ENCODE measurements at places on chromosomes 2 and 18. TPM values are rescaled to one million over a fixed set of nuclear protein-coding genes. Genes with fewer than 3 reads are reported as not detected.

Gene GREB1L
- total RNA-seq = 5.7 TPM

Gene HOXD13
- total RNA-seq = 20.7 TPM

Gene AQP12A
- total RNA-seq = not detected

Gene DYSF
- total RNA-seq = 5.9 TPM

Gene ZNF24
- total RNA-seq = 27.0 TPM

Gene UBXN4
- total RNA-seq = 45.2 TPM

Gene IL1R1
- 1.1 TPM for total RNA-seq

Gene MC2R
- total RNA-seq = not detected

Gene CDKL4
- 0.63 TPM for total RNA-seq

Gene HAAO
- total RNA-seq = not detected

Gene BMP10
- total RNA-seq = not detected

Gene KLHL29
- total RNA-seq = 4.6 TPM

Gene NOSTRIN
- not detected for total RNA-seq

Gene SLC19A3
- total RNA-seq = 1.2 TPM

Gene ECEL1
- not detected for total RNA-seq

Gene VWA3B
- 0.77 TPM for total RNA-seq

Gene CROCC2
- not detected for total RNA-seq

Gene SPAG16
- 16.6 TPM for total RNA-seq

Gene PAX8
- 0.57 TPM for total RNA-seq

Gene ALPG
- not detected for total RNA-seq

Gene ATP8B1
- total RNA-seq = 5.2 TPM

Gene PID1
- 6.1 TPM for total RNA-seq

Gene CNDP1
- not detected for total RNA-seq

Gene LOXHD1
- total RNA-seq = not detected

Gene CDH2
- total RNA-seq = 90.6 TPM

Gene TBC1D8
- total RNA-seq = 5.1 TPM

Gene ELOA2
- not detected for total RNA-seq

Gene FSIP2
- not detected for total RNA-seq

Gene DAW1
- 5.2 TPM for total RNA-seq

Gene SKOR2
- total RNA-seq = not detected

Gene UBE2F
- 87.1 TPM for total RNA-seq

Gene ZEB2
- total RNA-seq = 15.1 TPM

Gene CREG2
- total RNA-seq = 0.74 TPM

Gene LRRC30
- total RNA-seq = not detected

Gene UGT1A6
- total RNA-seq = 1.1 TPM

Gene MTERF4
- 28.1 TPM for total RNA-seq

Gene REEP1
- 4.1 TPM for total RNA-seq

Gene CELF4
- total RNA-seq = not detected

Gene WDPCP
- 6.6 TPM for total RNA-seq

Gene GPATCH11
- 25.2 TPM for total RNA-seq

Gene HOXD1
- 3.0 TPM for total RNA-seq

Gene RAB6C
- total RNA-seq = not detected

Gene SETBP1
- total RNA-seq = 1.0 TPM

Gene CAPN14
- total RNA-seq = 0.11 TPM

Gene GMPPA
- total RNA-seq = 30.0 TPM

Gene SIX2
- 12.2 TPM for total RNA-seq

Gene ABCB11
- total RNA-seq = not detected

Measured in Daoy (cell line).